Muscle of back (tissue), 13 donors: ENCODE measurements at places on chromosomes 3 and 15.

DNA sequence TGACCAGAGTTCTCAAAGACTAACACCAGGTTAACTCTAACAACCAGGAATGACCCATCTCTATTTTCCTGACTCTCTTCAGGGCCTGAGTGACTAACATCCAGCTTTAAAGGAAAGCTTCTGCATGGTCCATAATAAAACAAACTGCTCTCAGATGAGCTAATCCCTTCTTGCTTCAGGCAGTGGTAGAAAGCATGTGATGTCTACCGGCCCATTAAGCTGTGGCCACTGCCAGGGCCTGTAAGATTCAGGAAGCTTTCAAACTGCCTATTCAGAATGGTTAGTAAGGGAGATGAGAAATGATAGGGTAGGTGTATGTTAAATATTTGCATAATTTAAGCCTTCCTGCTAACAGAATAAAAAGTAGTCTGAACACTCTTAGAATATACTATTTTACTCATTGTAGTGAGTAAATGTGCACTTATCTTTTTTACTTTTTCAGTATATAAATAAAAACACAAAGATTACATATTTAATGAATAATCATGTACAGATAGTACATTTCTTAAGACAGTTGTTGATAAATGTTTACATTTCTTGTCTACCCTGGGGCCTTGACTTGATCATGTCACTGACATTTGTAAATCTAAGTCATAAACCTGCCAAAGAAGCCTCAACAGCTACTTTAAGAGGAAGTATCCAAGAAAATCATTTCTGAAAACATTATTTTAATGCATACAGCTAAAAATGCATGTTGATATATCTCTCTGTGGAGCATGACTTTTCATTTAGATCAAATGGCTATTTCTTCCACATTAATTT, 222.0 kb downstream of the MCTP2 start:
- DNase-seq = no peak

DNA sequence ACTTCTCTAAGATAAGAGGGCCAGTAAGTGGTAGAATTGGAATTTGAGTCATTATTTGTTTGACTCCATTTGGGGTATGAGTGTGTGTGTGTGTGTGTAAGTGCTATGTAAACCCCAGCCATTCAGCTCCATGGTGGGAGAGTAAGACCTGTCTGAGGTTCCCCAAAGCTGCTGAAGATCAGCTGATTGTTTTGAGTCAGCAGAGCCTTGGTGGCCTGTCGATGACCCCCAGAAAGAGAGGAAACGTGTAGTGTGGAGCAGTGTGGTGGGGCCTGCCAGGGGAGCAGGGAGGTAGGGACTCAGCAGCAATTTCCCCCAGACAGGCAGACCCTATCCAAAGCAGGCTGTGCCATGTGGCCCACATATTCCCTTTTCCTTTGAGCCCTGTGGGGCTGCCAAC, 5.3 kb downstream of the DVL3 start:
- DNase-seq = no peak

DNA sequence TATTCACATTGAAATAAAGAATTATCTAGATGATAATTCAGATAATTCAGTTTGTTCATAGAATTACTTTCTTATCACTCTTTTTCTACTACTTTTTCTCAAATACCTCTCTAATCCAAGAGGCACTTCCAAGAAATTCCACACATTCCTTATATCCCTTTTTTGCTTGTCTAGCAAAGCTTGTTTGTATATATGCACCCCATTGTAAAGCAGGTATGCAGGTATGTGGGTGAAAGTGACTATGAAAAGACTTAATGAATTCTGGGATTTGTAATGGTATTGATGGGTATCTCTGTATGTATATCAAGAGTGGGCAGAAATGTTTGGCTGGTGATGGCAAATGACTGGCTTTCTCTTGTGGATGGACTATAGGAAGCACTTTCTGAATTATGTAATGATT, 94.1 kb upstream of the FGF7 start:
- DNase-seq = no peak

DNA sequence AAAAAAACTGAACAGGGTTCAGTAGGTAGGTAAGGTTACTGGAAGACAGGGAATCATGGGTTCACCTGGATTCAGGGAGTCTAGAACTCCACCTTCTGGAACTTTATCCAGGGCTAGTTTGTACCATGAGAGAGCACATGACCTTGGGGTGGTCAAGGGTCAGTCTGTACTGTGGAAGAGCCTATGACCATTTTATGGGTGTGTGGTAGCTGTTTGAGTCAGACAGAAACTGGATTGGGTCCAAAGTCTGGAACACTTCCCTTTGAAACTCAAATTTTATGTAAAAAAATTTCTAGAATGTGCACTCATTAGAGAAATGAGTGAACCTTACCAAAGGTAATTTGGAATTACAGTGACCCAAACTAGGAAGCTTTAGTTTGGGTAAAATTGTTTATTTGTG, 486.0 kb upstream of the AGTR1 start:
- DNase-seq = no peak

DNA sequence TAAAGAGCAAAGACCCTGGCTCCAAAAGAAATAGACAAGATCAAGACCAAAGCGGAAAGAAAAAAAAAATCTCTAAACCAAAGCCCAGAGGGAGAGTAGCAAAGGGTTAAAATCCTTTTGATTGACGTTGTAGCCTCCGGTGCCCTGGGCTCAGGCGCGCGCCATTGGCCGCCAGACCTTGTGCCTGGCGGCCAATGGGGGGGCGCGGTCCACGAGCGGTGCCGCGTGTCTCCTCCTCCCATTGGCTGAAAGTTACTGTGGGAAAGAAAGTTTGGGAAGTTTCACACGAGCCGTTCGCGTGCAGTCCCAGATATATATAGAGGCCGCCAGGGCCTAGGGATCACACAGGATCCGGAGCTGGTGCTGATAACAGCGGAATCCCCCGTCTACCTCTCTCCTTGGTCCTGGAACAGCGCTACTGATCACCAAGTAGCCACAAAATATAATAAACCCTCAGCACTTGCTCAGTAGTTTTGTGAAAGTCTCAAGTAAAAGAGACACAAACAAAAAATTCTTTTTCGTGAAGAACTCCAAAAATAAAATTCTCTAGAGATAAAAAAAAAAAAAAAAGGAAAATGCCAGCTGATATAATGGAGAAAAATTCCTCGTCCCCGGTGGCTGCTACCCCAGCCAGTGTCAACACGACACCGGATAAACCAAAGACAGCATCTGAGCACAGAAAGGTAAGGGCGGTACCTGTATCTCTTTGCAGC, at the start of gene HES1:
Gene HES1, plus strand, starts transcription at position 343 of the 713 bp plus-strand sequence. Its CDS starts 233 bp downstream, at position 576.
- DNase-seq = peak; percentile 97

- DNase-seq = peak; percentile 31
Observed at GRCh38 chr3:54087581-54088410, 34.6 kb upstream of the CACNA2D3 start.

DNA sequence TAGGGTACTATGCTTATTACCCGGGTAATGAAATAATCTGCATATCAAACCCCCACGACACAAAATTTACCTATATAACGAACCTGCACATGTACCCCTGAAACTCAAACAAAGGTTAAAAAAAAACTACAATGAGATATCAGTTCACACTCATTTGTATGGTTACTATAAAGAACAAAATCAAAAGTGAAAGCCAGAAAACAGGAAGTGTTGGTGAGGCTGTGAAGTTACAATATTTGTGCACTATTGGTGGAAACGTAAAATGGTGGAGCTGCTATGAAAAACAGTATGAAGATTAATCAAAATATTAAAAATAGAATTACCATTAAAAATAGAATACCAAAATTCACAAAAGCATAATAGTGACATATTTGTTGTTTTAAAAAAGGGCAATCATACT, 128.9 kb downstream of the ZIC1 start:
- DNase-seq = no peak

DNA sequence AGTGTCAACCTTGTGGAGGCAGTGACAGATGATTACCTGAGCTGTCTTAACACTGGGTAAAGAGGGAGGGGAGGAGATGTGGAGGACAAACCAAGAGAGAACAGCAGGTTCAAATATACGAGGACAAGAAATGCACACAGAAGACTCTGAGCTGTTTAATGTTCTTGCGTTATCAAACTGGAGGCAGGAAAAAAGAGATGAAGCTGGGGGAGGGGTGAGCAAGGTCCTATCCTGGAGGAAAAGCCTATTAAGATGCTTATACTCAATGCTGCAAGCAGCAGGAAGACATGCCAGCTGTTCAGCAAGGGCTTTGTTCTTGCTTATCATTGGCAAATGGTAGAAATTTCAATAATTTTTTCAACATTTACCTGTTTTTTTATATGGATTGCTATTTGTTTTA, 345.7 kb upstream of the TRIM42 start:
- DNase-seq = no peak

DNA sequence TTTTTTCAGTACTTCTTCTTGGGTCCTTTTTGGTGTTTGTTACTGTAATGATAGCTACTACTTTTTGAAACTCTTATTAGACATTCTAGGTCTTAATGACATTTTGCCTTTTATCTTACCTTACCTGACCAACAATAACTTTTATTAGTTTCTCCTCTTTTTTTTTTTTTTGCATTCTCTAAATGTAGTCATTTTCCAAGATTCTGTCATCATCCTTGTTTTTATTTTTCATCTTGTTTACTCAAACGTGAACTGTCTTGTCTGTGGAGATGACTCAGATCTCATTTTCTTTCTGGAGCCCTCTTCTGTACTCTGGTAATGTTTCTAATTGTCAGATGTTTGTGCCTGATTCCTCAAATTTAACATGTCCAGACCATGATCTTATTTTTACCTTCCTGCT, 2.9 kb downstream of the ABHD5 start:
- no peak for DNase-seq

GRCh38 chr15:59170295-59171066, 36.2 kb upstream of the LDHAL6B start:
- DNase-seq = no peak
